ENCODE measurements at places on chromosomes 1 and 21.

- no peak for DNase-seq
Observed at GRCh38 chr1:158124034-158124433, 56.7 kb upstream of the CD1D start.

GRCh38 chr1:204255966-204256365, 42.2 kb upstream of the GOLT1A start:
- peak; percentile 38 for DNase-seq

DNA sequence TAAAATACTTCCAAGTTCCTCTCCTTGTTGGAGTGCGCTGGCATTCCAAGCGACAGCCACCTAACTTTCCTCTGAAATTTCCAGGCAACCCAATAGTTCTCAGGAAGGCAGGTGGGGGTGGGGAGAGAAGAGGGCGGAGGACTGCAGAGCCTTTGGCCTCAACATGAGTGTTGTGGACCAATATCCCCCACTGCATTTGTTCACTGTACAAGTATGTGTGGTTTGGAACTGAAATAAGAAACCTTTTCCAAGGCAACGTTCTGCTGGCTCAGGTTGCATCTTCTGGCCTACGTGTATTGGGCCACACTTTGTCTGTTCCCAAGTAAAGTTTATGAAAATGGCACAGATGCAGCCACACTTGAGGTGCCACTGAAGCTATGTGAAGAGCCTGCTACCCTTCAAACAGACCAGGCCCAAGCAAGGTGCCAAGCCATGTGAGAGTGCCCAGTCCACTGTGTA, 153.4 kb downstream of the DHRS3 start:
- peak; percentile 81 for DNase-seq

GRCh38 chr21:41873005-41873404, 6.1 kb downstream of the PRDM15 start:
- DNase-seq, result no peak

- DNase-seq, result no peak
Observed at GRCh38 chr1:18907021-18907916, 4.9 kb upstream of the ALDH4A1 start.

DNA sequence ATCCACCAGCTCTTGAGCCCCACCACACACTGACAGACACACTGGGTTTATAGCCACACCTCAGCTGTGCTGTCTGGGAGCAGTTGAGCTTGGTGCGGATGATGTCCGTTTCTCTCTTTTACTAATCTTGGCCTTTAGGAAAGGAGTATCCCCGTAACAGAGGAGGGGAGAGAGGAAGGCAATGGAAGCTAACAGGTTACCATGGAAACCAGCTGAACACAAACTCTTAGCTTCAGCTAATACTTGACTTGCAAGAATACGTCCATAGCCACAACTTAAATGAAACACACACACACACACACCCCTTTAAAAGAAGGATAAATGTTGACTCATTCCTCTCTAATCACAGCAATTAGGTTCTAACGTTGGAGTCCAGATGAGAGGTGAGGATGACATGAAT, 28.0 kb upstream of the LRRN2 start:
- DNase-seq, result no peak

DNA sequence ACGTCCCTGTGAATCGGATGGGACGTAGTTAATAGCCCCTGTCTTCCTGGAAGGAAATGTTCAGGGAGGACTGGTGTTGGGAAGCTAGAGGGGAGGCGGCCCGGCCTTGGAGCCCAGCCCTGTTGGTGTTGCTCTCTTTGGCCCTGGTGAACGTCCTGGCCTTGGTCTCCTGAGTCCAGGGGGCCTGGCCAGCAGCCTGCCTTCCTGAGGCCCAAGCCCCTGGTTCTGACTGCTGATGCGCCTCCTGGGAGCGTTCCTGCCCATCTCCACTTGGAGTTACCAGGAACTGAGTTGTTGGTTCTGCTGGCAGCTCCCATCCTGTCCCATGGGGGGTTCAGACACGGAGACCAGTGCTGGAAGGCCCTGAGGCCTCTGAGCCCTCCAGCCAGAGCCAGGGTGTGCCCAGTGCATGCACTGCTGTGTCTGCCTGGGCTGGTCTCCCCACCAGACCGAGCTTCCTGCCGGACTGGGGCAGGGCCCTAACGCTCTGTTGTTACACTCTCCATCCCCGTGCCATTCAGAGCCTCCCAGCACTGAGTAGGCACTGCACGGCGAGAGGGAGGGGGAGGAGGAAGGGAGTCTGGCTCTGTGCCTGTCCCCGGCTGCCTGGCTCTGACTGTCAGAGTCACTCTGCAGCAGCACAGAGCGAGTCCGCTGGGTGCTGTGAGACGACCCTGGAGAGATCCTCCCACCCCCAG, 382.5 kb upstream of the VAMP3 start:
- no peak for DNase-seq

DNA sequence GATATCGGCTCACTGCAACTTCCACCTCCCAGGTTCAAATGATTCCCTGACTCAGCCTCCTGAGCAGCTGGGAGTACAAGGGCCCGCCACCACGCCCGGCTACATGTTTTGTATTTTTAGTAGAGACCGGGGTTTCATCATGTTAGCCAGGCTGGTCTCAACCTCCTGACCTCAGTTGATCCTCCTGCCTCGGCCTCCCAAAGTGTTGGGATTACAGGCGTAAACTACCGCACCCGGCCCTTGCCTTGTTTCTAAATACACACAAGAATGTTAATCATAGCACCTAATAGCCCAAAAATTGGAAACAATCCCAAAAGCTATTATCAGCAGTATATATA, 1.2 kb upstream of the MSTO1 start:
- no peak for DNase-seq

DNA sequence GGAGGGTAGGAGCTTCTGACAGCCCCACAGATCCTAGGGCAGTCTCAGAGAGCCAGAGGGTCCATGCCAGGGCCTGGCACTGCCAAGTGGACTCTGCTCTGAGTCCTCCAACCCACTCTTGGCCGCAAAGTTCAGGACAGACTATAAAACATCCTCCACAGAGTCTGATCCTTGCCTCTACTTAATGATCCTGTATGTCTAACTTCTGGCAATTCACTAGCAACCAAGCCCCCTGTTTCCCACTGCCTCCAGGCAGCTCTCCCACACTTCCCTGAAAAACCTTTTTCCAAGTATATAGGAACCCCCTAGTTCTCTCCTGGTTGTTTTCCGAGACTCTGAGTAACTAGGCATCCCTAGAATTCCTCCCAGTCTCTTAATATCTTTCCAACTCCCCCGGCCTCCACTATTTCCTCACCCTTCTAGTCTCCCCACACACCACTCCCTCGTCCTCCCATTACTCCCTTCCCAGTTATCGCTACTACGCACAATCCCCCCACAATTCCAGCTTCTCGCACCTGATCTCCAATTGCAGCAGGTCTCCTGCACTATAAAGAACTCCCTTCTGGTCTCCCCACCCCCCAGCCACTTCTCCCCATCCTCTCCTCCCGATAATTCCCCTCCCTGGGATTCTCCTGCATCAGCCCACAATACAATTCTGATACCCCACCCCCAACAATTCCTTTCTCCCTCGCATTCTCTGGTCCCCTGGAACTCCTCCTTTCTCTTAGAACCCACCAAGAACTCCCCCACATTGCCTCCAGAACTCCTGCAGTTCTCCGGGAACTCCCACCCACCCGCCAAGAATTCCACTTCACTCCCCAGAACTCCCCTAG, 574 bp downstream of the IGSF9 start:
- no peak for DNase-seq

GRCh38 chr1:193079187-193079586, 19.8 kb downstream of the RO60 start:
- no peak for DNase-seq

- no peak for DNase-seq
Observed at GRCh38 chr1:246837418-246838117, 94.2 kb downstream of the AHCTF1 start.

GRCh38 chr21:36699546-36700294, 805 bp downstream of the SIM2 start:
- no peak for DNase-seq

DNA sequence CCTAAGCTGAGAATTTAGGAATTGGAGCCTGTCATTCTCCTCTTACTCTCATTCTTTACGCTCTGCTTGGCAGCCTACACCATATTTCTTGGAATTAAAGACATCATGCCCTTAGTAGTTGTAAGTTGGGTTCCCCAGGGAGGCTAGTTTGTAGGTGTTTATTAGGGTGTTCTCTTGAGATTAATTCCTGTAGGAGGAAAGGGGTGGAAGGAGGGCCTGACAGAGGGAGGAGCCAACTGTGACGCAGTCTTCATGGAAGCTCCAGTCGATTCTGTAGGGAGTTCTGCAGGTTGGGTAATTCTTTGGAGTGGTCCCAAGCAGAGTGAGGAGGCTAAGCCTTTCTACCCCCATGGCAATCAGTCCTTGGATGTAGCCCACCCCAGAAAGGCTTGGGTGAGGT, 111.4 kb downstream of the HHAT start:
- DNase-seq, result no peak

- DNase-seq, result no peak
Observed at GRCh38 chr1:181128592-181129497, 40.3 kb downstream of the IER5 start.

DNA sequence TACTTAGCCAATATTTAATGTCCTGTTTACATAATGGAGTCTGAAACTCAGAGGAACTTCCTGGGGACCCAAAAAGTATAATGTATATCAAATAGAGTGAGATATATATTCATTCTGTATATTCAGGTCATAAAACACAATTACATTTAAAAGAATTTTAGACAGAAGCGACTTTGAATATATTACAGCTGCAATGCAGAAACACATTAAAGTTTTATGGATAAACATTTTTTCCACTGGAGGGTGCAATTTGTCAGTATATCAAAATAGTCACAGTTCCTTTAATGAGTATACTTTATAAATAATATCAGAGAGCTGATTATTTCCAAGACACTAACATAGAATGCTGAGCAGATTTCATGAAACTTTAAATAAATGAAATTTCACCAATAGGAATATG, 43.9 kb upstream of the CRB1 start:
- no peak for DNase-seq

- no peak for DNase-seq
Observed at GRCh38 chr1:64162804-64163203, 40.6 kb upstream of the UBE2U start.

DNA sequence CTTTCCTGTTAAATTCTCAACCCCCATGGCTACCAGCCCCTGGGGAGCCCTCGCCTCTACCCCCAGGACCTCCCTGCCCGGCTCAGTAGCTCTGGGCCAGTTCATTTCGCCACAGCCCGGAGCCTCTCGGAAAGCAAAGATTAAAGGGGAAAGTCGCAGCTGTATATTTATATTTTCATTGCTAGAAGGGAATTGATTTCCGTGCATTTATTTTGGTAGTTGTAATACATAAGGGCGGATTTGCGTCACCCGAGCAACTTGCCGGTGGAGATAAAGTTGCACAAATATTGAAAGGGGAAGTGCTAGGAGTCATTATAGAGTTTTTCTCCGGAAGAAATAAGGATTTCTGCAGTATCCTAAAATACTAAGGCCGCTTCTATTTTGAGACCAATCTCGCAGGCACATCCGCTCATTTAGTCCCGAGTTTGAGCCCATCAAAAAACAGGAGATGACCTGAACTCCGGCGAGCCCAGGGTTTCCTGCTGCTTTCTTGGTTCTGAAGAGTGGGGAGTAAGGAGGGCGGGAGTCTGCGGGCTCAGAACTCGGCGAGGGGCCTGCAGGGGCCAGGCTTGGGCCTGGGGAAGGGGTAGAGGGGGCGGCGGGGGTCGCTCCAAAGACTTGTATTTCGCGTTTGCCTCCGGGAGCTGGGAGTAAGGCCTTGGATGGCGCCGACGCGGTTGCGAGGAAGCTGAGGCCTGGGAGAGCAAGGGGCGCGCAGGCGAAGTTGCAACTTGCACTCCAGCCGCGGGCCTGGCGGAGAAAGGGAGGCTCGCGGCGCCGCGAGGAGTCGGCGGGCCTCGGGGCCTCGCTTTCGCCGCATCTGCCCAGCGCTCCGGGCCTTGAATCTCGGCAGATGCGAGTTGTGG, 2.5 kb upstream of the HLX start:
- DNase-seq, result no peak

Measured in stromal cell of bone marrow (primary cell).